ENCODE measurements at places on chromosomes 2 and 18. TPM values are rescaled to one million over a fixed set of nuclear protein-coding genes. Genes with fewer than 3 reads are reported as not detected.
A peak's percentile ranks its signal among the peaks of the same experiment; 100 is the strongest.

- H3K36me3 ChIP-seq, result no peaks in the 10 kb centered on the region
- no peak overlapping the region for H3K27ac ChIP-seq
- no peaks in the 10 kb centered on the region for H3K4me1 ChIP-seq
- H3K27me3 ChIP-seq, result peaks cover 8% of the 10 kb centered on the region
- H3K4me3 ChIP-seq, result no peak overlapping the region
Observed at GRCh38 chr18:73043211-73043610, 175.4 kb upstream of the NETO1 start.

- H3K4me1 ChIP-seq, result no peaks in the 10 kb centered on the region
- H3K27me3 ChIP-seq, result no peaks in the 10 kb centered on the region
- no peak overlapping the region for H3K27ac ChIP-seq
Observed at GRCh38 chr2:233453111-233453915, 99.0 kb downstream of the DGKD start.

- DNase-seq, result no peak
- H3K4me3 ChIP-seq, result no peak overlapping the region
- H3K4me1 ChIP-seq, result peaks cover 2% of the 10 kb centered on the region
- no peaks in the 10 kb centered on the region for H3K27me3 ChIP-seq
Observed at GRCh38 chr2:40872580-40872979, 420.7 kb upstream of the SLC8A1 start.

GRCh38 chr18:79405781-79406575 is 10.2 kb downstream of the NFATC1 start:
- peaks cover 2% of the 10 kb centered on the region for H3K36me3 ChIP-seq
- H3K4me3 ChIP-seq, result no peak overlapping the region
- H3K27ac ChIP-seq, result peak overlapping the region; percentile 61

DNA sequence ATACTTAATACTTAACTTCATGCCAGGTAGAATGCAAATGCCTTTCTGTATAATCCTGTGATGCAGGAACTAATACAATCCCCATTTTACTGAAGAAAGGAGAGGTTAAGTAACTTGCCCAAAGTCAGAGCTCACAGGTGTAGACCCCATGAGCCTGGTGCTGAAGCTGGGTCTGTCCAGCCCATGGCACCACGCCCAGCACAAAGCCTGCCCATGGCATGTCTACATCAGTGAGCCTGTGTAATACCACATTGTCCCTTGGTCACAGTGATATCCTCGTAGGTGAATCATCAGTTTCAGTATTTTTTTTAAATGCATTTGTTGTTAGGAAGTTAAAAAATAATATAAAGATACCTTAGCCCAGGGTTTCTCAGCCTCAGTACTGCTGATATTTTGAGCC is 69.9 kb upstream of the MCFD2 start:
- H3K4me3 ChIP-seq, result no peak overlapping the region
- H3K27me3 ChIP-seq, result no peaks in the 10 kb centered on the region
- no peaks in the 10 kb centered on the region for H3K36me3 ChIP-seq
- H3K27ac ChIP-seq, result no peak overlapping the region
- no peak for DNase-seq

DNA sequence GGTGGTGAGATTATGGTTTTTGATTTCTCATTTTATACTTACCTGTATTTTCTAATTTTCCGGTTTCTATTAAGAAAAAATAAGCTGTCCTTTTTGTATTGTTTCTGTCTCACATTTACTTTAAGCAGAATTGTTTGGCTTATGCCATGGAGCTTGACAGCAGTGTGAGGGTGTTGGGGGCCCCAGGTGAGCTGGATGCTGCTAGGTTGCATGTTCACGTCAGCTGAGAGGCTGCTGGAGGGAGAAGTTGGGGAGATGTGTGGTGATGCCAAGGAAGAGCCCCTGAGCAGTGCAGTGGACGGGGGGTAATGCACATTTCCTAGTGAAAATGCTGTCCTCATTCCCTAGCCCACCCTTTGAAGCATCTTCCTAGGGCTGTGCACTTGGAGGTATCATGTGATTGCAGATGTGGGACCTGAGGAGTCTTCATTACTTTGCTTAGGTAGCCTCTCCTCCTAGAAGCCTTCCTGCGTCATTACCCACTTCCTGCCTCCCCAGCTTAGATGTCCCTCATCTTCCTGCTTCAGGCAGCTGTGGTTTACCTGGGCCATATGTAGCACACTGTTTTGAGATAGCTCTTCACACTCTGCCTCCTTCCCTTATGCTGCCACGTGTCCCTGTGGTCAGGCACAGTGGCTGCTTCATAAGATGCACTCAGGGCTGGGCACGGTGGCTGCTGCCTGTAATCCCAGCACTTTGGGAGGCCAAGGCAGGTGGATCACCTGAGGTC is 16.2 kb downstream of the ATG16L1 start:
- H3K27me3 ChIP-seq, result no peaks in the 10 kb centered on the region
- H3K27ac ChIP-seq, result no peak overlapping the region
- H3K4me1 ChIP-seq, result no peaks in the 10 kb centered on the region
- H3K36me3 ChIP-seq, result peaks cover 46% of the 10 kb centered on the region
- H3K4me3 ChIP-seq, result no peak overlapping the region
- DNase-seq, result no peak

DNA sequence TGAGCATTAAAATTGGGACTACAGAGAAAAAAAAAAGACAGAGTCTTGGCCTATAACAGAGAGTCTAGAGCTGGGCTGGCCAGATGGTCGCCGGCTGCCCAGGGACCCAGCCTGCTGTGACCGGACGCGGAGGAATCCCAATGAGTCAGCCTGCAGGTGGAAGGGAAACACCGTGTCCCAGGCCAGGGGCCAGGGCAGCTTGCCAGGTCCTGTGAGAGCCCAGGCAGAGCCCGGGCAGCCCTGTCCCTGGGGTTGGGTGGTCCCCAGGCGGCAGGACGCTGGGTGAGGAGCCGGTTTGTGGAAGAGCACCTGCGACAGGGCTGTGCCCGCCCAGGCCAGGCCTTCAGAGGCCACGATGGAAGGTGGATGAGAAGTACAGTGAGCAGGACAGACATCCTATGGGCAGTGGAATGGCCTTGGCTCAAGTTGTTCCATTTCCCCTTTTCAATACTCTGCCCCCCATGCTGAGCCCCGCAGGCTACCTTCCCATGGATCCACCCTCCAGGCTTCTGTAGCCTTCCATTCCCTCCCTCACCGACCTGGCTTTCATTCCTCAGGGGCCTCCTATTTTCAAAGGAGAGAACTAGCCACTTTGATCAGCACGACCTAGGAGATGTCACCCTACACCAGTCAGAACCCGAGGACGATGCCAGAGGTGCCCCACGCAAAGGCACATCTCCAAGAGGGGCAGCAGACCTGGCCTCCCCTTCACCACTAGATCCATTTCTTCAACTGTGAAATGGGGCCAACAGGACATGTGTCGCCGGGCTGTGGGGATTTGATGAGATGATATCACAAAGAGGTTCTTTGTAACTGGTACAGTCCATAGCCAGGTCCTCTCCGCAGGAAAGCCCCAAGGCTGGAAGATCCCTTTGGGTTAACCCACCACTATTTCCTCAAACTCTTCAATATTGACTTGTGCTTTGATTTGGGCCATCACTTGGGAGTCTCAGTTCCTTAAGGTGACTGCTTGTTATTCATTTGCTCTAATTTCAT is 87.5 kb downstream of the POLR1A start:
- H3K4me1 ChIP-seq, result no peaks in the 10 kb centered on the region
- H3K27me3 ChIP-seq, result no peaks in the 10 kb centered on the region
- no peak overlapping the region for H3K4me3 ChIP-seq
- H3K27ac ChIP-seq, result no peak overlapping the region

GRCh38 chr2:75310876-75311275 is 111.6 kb upstream of the TACR1 start:
- no peak overlapping the region for H3K27ac ChIP-seq
- no peak for DNase-seq
- H3K36me3 ChIP-seq, result no peaks in the 10 kb centered on the region

DNA sequence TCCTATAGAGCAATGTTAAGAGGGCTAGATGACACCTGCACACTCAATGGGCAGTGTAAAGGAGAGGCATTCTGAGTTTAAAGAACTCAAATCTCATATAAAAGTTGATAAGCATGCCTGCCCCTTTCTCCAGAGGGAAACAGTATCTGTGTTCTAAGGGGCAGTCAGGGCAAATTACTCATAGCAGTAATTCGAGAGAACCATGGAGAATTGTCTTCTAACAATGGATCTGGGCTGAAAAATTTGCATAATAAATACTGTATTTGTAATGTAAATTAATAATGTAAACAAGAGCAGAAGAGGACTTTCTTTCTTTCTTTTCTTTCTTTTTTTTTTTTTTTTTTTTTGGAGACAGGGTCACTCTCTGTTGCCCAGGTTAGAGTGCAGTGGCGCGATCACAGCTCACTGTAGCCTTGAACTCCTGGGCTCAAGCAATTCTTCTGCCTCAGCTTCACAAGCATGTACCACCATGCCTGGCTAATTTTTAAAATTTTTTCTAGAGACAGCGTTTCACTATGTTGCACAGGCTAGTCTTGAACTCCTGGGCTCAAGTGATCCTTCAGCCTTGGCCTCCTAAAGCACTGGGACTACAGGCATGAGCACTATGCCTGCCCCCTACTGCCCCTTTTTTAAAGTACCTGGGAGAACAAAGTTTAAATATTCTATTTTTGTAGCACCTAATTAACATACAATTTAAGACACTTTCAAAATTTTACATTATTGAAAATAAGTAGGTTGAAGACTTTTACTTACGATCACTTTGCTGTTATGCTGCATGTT is 70.6 kb downstream of the OTX1 start:
- no peaks in the 10 kb centered on the region for H3K27me3 ChIP-seq
- no peak overlapping the region for H3K4me3 ChIP-seq

GRCh38 chr2:225458431-225459117 is 59.1 kb downstream of the NYAP2 start:
- H3K4me3 ChIP-seq, result no peak overlapping the region
- no peaks in the 10 kb centered on the region for H3K36me3 ChIP-seq
- H3K27me3 ChIP-seq, result no peaks in the 10 kb centered on the region
- DNase-seq, result no peak

Gene CD226
- 0.84 TPM for total RNA-seq

- no peaks in the 10 kb centered on the region for H3K27me3 ChIP-seq
- peaks cover 9% of the 10 kb centered on the region for H3K4me1 ChIP-seq
- no peak overlapping the region for H3K4me3 ChIP-seq
- DNase-seq, result no peak
- H3K36me3 ChIP-seq, result peaks cover 2% of the 10 kb centered on the region
- H3K27ac ChIP-seq, result no peak overlapping the region
Observed at GRCh38 chr18:9000733-9001132, 101.8 kb upstream of the NDUFV2 start.

DNA sequence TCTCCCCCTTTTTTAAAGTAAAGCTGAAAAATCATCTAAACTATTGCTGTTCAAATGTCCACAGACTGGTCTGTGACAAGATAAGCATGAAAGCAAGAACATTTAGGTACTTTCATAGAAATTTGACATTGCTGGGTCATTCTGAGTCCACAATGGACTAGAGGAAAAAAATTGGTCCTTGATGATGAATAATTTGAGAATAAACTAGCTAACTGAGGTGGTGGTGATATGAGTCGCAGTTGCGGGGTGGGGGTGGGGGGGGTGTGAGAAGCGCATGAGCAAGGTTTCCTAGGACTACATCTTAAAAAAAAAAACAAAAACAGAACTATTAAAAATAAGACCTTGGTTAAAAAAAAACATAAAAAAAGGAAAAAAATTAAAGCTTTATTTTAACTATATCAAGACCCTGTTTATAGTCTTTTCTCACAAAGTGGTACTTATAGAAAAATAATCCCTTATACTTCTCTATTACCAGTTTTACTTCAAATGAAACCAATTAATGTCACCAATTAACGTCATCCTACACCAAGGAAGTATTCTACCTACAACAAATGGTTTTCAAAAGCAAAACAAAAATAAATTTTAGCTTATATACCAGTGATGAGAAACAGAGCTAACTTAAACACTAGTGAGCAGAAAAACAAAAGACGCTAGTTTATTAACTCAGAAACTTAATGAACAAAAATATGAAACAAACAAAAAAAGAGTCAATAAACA is 88.1 kb downstream of the ASXL2 start:
- no peaks in the 10 kb centered on the region for H3K27me3 ChIP-seq
- no peak overlapping the region for H3K4me3 ChIP-seq
- DNase-seq, result no peak
- no peaks in the 10 kb centered on the region for H3K4me1 ChIP-seq
- H3K27ac ChIP-seq, result no peak overlapping the region

- H3K27ac ChIP-seq, result peak overlapping the region; percentile 99
- no peak for DNase-seq
- no peaks in the 10 kb centered on the region for H3K36me3 ChIP-seq
- H3K4me3 ChIP-seq, result peak overlapping the region; percentile 71
- peaks cover 49% of the 10 kb centered on the region for H3K4me1 ChIP-seq
Observed at GRCh38 chr2:231615058-231615671, 22.5 kb downstream of the TEX44 start.

DNA sequence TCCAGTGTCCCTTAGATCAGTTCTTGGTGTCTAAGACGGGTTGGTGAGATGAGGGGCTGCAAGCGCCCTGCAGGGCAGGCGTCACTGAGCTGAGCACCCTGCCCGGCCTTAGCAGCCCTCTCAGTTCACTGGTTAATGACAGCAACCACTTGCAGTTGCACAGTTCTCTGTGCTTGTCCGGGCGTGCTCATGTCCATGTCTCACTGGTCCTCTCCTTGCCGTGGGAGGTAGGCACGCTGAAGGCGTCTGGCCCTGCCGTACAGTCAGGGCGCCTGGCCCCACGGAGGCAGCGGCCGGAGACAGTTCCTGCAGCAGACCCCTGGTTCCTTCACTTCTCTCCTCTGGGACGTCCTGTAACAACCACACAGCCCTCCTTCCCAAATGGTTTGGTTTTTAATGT is 75.3 kb downstream of the ARHGEF4 start:
- no peak overlapping the region for H3K4me3 ChIP-seq
- no peaks in the 10 kb centered on the region for H3K27me3 ChIP-seq
- no peak for DNase-seq
- no peaks in the 10 kb centered on the region for H3K36me3 ChIP-seq
- H3K27ac ChIP-seq, result no peak overlapping the region
- H3K4me1 ChIP-seq, result peaks cover 21% of the 10 kb centered on the region

Gene PLA2R1
- total RNA-seq, result 14.8 TPM

GRCh38 chr2:175293776-175294175 is 112.3 kb upstream of the ATP5MC3 start:
- no peak for DNase-seq
- no peaks in the 10 kb centered on the region for H3K4me1 ChIP-seq
- no peak overlapping the region for H3K27ac ChIP-seq

Gene B3GNT7
- total RNA-seq, result 7.0 TPM

DNA sequence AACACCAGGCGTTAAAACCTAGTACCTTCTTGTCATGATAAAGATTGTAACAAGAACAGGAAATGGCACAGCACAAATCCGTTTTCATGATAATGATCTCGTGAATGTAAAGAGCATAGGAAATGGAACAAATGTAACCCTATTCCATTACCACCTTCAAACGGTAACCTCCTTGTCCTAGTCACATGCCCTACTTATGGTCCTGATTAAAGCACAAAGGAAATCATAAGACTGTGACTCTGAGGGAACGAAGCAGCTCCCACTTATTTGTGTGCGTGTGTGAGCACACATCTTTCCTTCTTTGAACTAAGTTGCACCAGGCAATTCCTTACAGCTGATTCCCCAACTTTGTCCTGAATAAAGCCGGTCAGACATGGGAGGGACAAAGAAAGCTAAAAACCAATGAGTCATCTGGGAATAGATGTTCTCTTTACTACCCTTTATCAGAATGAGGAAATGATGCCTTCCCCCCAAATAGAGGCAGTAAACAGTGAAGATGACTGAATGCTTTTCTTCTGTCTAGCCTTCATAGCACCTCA is 192.6 kb downstream of the IKZF2 start:
- H3K36me3 ChIP-seq, result peaks cover 4% of the 10 kb centered on the region
- no peak overlapping the region for H3K27ac ChIP-seq
- H3K4me3 ChIP-seq, result no peak overlapping the region
- no peak for DNase-seq
- H3K4me1 ChIP-seq, result peaks cover 56% of the 10 kb centered on the region
